Retinal pigment epithelial cell (primary cell): ENCODE measurements at places on chromosomes 1 and 21.

- DNase-seq, result no peak
Observed at GRCh38 chr1:35876988-35877387, 6.0 kb upstream of the AGO1 start.

- DNase-seq, result peak; percentile 72
Observed at GRCh38 chr1:187038784-187039183, 210.0 kb downstream of the PLA2G4A start.

DNA sequence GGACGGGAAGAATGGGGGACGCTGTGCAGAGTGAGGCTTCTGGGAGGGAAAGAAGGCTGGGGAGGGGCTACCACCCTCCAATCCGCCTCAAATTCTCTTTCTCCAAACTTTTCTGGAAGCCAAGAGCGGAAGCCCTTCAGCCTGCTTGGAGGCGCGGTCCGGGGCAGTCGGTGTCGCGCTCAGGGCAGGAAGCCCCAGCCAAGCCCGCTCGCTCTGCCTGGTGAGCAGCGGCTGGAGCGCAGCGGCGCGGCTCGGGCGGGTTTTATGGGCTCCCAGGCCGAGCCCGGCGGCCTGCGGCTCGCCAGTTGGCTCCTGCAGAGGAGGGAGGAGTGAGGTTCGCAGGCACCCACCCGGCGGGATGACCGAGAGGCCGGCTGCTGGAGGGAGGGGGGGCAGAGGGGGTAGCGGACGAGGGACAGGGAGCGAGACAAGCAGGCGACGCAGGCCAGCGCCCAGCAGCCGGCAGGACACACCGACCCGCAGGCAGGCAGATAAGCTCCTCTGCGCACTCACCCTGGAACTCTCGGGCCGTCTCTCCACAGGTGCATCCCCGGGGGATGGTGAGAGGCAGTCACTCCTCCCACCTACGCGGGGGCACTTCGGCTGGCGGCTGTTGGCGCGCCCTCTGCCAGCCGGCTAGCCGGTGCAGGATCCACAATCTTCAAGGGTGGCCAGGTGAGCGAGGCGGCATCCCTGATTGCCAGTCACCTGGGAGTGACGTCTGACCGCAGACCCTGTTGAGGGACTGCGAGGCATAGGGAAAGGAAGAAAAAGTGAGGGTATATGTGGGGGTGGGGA is at the start of gene AVPR1B:
TSS of gene AVPR1B (minus strand) at position 238 of the 798 bp plus-strand sequence. CDS start 498 bp downstream, outside the sequence.
- no peak for DNase-seq

DNA sequence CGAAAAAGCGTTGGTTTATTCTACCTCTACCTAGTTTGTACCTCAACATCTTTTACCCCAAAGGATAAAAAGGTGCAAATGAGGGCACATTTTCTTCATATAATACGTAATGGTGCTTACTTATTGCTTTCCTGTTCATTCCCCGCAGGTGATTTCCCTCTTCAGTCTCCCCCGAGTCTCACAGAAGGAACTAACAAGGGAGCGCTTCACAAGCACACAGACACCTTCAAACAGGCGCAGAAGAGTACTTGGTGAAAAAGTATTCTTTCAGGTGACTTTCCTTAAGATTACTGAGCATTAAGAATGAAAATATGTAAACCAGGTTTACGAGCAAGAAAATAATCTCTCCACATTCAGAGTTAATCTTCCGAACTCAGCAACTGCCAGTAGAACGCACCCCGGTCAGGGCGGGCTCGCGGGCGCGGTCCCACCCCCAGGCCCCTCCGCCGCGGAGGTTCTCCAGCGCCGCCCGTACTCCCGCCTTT is 511 bp upstream of the RABGAP1L start:
- DNase-seq, result no peak

GRCh38 chr1:235874261-235874660 is 7.6 kb upstream of the LYST start:
- DNase-seq, result no peak

- DNase-seq, result no peak
Observed at GRCh38 chr1:186849271-186849671, 20.5 kb downstream of the PLA2G4A start.

GRCh38 chr1:66210635-66211244 is 323.2 kb upstream of the SGIP1 start:
- no peak for DNase-seq

- no peak for DNase-seq
Observed at GRCh38 chr1:203670594-203670993, 44.0 kb downstream of the ATP2B4 start.

GRCh38 chr1:193411714-193412113 is 225.3 kb upstream of the B3GALT2 start:
- DNase-seq, result no peak

- no peak for DNase-seq
Observed at GRCh38 chr1:53620061-53620855, 118.7 kb downstream of the GLIS1 start.

DNA sequence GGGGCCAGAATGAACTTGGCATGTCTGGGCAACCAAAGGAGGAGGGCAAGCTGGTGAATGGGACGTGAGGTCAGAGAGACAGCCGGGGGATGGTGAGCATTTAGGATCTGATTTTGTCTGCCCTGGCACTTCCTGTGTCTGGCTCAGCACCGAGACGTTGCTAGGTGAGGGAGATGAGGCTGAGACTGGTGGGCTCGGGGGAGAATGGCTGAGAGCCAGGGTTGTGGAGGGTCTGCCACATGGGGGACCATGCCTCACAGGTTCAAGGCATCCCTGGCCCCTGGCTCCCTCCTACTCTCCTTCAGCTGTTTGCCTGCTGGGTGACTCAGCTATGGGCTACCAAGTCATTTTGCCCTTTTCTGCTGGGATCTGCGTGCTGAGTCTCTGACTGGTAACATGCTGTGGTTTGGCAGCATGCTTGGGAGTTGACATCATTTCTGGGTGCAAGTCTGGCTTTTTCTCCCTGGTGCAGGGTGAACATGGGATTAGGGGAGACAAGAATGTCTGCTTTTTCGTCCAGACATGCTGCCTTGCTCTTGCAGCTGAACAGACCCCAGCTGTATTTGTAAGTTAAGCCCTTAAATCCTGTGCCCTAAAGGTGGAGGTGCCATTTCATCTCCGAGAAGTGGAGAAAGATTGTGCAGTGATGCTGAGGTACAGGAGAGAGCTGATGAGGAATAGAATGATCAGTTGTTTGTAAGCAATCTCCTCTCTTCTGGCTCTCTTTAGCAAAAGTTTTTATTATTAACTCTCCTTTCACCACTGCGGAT is 17.6 kb downstream of the GALNT2 start:
- peak; percentile 100 for DNase-seq

GRCh38 chr1:186531561-186532165 is 70.7 kb upstream of the PDC start:
- no peak for DNase-seq

DNA sequence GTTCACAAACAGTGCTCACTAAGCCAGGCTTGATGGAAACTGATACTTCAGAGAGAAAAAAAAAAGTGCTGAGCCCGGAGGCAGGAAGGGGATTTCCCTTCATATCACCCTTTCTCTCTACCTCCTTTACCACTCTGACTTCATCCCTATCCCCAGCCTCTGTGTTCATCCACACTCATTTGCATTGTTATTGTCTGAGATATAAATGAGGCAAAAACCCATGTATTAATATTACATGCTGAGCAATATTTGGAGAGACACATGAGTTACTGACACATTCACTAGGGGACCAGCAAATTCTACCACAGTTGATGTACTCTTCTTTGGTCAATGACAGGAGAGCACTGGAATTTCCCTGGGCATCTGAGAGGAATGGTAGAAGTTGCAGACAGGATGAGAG is 175.8 kb downstream of the TNFSF18 start:
- no peak for DNase-seq

- no peak for DNase-seq
Observed at GRCh38 chr1:59699227-59699847, 115.4 kb upstream of the HOOK1 start.

DNA sequence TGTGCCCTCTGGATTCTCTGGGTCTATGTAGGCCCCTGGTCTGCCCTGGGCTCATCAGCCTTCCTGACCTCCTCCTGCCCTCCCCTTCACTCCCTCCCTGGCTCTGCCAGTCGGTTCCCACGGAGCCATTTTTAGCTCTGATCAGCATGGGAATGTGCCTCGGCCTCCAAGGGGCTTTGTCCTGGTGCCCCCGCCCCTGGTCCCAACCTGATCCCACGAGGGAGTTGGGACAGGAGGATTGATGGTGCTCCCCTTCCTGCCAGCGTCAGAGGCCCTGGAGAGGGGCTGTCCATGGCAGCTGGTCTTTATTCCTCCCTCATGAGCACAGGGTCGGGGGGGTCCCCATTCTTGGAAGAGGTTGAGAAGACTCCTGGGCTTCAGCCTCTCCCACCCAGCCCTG is 24.9 kb downstream of the ETNK2 start:
- no peak for DNase-seq

- no peak for DNase-seq
Observed at GRCh38 chr1:10794724-10795275, 1.6 kb downstream of the CASZ1 start.

- DNase-seq, result no peak
Observed at GRCh38 chr1:65059930-65060538, 88.0 kb upstream of the AK4 start.

DNA sequence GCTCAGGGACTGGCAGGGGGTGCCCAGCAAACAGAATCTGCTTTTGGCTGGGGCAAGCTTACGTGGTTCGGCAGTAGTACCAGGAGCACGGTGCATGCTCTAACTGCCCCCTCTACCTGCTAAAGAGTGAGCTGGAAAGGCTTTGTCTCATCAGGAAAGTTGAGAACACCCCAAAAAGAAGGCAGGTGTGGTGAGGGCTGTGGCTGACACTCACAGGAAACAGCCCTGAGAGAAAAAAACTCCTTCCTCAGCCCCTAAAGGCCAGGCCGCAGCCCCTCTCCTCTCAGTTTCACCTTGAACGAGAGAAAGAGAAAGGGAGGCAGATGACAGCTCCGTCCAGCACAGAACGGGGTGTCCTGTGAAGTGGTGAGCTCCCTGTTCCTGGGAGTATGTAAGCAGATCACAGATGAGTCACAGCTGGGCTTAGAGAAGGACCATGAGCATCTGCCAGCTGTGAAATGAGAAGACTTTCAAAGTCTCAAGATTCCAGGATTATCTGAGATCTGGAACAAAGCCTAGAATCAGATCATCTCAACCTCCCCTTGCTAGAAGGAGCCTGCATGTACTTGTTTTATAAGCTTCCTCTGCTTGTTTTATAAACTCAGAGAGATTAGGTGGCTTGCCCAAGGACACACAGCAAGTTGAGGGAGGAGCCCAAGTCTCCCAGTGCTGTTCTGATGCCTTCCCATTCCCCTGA is 13.4 kb downstream of the LAPTM5 start:
- no peak for DNase-seq

DNA sequence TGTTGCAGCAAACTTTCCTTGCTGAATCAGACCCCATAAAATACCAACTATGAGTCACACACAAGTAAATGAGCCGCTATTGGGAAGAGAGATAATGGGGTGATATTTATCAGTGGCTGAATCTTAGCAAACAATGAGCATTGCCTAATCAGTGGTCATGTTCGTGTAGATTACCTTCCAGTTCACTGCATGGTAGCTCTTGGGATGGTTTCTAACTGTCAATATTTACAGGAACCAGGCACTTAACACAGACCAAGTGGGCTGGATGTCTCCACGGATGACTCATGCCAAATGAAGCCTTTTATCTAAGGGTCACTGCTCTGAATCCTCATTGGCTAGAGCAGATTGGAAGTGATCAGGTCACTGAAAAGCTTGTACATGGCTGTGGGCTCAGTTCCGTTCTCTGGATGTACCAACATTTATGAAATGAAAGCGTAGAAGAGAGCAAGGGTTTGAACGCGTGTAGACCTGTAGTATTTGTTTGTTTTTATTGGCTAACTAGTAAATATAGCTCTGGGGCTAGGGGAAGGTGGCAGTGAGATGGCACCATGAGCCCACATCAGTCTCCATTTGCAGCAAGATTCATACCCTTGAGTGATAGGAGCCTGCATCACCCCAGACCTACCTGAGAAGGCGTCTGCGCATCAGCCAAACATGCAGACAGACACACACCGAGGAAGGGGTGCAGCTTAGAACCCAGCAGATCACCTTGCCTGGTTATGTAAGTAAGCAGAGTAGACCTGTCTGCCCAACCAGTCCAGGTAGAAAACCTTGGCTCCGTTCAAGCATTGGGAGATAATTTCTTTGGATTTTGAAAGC is 153.3 kb downstream of the TOMM20 start:
- DNase-seq, result peak; percentile 90

DNA sequence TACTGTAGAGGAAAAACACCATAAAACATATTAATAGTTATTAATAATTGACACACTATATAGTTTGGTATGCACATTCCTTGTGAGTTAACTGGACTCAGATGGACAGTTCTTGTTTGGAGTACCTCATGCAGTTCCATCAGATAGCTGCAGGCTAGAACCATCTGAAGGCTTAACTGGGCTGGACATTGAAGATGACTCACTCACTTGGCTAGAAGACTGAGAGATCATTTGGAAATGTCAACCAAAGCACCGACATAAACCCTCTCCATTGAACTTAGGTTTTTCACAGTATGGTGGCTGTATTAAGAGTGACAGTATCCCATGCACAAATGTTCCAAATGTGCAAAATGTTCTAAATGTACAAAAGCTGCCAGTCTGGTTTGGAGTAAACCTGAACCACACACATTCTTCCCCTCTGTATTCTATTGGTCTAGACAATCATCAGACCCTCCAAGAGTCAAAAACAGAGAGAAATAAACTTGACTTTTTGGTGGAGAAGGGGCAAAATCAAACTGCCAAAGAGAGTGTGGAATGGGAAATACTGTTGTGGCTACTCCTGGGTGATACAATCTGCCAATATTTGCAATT is 708.4 kb downstream of the KCNT2 start:
- no peak for DNase-seq

GRCh38 chr1:21861602-21862429 is 49.8 kb downstream of the LDLRAD2 start:
- no peak for DNase-seq

DNA sequence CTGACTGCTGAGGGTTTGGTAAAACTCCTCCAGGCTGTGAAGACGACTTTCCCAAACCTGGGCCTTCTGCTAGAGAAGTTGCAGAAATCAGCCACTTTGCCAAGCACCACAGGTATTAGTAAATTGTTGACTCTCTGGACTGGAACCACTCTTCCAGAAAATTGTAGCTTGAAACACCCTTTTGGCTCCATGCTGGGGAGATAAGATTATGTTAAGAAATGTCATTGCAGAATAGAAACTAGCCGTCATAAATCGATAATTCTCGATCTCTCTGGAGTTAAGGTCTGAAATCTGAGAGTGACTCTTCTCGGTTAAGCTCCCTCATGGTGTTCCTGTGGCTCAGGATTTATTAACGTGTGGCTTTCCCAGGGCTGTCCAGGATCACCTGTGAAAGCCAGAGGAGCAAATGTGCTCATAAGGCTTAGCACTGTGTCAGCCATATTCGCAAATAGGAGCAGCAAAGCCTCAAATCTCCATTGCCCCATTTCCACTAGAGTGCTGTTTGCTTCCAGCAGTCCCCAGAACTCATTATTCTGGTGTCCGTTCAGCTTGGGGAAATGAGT is 54.6 kb downstream of the ZBTB40 start:
- no peak for DNase-seq

GRCh38 chr1:218383681-218384080 is 38.5 kb downstream of the TGFB2 start:
- no peak for DNase-seq
